ENCODE measurements at places on chromosomes 7 and 10.

- no peak overlapping the region for H3K4me3 ChIP-seq
- no peak for DNase-seq
- H3K36me3 ChIP-seq: peaks cover 75% of the 10 kb centered on the region
- no peaks in the 10 kb centered on the region for H3K27me3 ChIP-seq
- no peak overlapping the region for H3K27ac ChIP-seq
Measured at GRCh38 chr10:42790835-42791234, 8.2 kb downstream of the BMS1 start.

DNA sequence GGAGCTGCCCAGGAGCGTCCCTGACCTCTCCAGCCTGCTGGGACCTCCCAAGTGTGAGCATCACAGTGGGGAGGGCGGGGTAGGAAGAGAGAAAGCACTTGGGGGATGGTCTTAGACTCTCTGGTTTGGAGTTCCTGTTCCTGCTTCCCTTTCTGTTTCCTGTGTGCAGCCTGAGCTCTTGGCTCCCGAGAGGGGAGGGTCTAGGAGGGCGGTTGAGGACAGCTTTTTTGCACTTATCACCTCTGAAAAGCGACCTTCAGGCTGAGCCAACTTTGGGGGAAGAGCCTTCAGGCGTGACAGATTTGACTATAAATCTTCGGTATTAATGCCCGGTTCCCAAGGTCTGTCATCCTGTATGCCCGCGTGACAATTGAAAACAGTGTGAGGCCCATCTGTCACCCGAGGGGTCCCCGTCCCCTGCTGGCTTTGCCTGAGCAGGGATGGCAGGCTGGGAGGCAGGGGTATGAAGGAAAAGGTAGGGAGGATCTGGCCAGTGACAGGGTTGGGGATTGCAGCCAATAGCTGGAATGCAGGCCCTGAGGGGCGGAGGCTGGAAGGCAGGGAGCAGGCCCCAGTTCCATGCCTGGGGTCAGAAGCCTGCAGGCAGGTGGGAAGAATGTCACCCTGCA lies 78.6 kb downstream of the CDH23 start:
- no peaks in the 10 kb centered on the region for H3K36me3 ChIP-seq
- DNase-seq: no peak
- H3K4me1 ChIP-seq: peaks cover 4% of the 10 kb centered on the region
- H3K27me3 ChIP-seq: no peaks in the 10 kb centered on the region
- H3K27ac ChIP-seq: no peak overlapping the region

DNA sequence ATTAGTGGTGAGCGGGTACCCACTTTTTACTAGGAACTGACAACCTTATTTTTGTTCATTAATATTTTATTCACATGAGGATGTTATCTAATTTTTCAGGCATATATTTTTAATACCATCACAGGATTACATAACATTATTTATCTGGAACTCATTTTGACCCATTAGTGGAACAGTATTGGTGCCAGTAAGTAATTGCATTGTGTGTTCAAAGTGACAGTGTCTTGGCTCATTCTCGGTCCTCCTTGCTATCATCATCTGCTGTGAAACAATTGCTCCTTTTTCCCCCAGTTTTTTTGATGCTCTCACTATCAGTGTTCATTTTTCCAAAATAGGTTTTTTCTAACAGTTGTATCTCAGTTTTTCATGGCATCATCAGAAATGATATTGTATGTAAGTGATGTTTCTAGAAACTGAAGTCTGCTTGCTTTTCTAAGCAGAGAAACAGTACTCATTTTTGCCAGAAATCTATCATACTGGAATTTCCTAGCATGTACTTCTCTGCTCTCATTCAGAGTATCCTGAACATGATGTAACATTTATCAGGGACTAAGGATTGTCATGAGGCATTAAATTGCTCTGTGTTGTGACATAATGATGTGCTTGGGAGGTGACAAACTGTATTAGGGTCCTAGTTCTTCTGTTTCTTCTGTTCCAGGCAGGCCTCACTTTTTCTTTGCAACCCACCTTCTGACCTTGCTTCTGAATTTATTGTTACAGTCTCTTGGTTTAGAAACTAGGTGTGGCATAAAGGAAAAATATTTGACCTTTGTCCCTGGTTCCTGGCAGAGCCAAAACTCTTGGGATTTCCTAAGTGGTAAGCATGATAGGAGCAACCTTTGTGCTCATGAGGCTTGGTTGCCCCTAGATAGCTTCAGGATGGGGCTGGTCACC lies 4.2 kb downstream of the NUB1 start:
- no peak for DNase-seq
- no peaks in the 10 kb centered on the region for H3K4me1 ChIP-seq
- no peak overlapping the region for H3K4me3 ChIP-seq
- H3K27ac ChIP-seq: no peak overlapping the region

DNA sequence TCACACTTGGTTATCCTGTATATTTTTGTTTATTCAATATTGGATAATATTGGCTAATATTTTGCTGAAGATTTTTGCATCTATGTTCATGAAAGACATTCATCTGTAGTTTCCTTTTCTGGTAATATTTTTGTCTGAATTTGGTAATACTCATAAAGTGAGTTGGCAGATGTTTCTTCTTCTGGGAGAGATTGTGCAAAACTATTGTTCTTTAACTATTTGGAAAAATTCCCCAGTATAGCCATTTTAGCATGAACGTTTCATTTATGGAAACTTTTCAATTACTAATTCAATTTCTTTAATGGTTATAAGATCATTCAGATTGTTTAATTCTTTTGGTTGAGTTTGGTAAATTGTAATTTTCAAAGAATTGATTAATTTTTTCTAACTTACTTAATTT lies 560.8 kb upstream of the FZD8 start:
- DNase-seq: no peak
- no peak overlapping the region for H3K4me3 ChIP-seq

GRCh38 chr10:28266449-28267224 lies 36.2 kb downstream of the MPP7 start:
- H3K27ac ChIP-seq: no peak overlapping the region
- DNase-seq: no peak
- H3K27me3 ChIP-seq: no peaks in the 10 kb centered on the region
- H3K4me1 ChIP-seq: no peaks in the 10 kb centered on the region
- no peaks in the 10 kb centered on the region for H3K36me3 ChIP-seq

DNA sequence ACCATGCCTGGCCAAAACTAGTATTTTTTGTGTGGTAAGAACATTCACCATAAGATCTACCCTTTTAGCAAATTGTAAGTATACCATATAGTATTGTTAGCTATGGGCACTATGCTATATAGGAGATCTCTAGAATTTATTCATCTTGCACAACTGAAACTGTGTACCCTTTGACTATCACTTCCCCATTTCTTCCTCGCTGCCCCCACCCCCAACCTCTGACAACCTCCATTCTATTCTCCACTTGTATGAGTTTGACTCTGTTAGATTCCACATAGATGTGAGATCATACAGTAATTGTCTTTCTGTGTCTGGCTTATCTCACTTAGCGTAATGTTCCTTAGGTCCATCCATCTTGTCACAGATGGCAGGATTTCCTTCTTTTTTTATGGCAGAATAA lies 3.6 kb downstream of the CASP7 start:
- no peaks in the 10 kb centered on the region for H3K36me3 ChIP-seq
- H3K4me3 ChIP-seq: no peak overlapping the region
- no peak for DNase-seq

GRCh38 chr7:128948976-128949760 lies 11.4 kb downstream of the IRF5 start:
- H3K36me3 ChIP-seq: peaks cover 5% of the 10 kb centered on the region
- no peak overlapping the region for H3K4me3 ChIP-seq
- no peak overlapping the region for H3K27ac ChIP-seq
- H3K4me1 ChIP-seq: 0 out of 2 replicates have a peak, but pooled peaks cover 2% of the 10 kb centered on the region
- H3K27me3 ChIP-seq: no peaks in the 10 kb centered on the region
- DNase-seq: no peak

GRCh38 chr10:124081547-124082140 lies 11.8 kb downstream of the CHST15 start:
- no peaks in the 10 kb centered on the region for H3K4me1 ChIP-seq
- H3K27ac ChIP-seq: no peak overlapping the region
- no peaks in the 10 kb centered on the region for H3K27me3 ChIP-seq
- H3K36me3 ChIP-seq: no peaks in the 10 kb centered on the region

DNA sequence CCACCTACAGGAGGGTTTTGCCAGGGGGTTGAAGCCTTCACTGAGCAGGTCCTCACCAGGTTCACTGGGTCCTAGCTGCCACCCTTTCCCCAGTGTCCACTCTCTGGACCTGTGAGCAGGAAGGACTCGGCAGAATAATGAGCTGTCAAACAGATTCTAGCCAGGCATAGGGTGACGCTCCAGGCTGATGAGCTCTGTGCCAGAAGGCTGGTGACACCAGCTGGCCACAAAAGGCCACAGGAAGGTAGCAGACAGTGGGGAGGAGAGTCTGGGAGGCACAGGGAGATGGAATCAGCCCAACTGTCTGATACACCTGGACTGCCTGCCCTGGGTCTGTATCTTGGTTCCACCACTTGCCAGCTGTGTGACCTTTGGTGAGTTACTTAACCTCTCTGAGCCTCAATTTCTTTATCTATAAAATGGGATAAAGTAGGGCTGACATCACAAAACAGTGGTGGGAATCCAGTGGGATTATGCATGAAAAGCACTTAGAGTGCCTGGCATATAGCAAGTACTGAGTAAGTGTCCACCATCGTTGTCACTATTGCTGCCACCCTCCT lies 26.7 kb upstream of the NDST2 start:
- H3K4me1 ChIP-seq: no peaks in the 10 kb centered on the region
- H3K4me3 ChIP-seq: no peak overlapping the region
- no peak overlapping the region for H3K27ac ChIP-seq
- H3K36me3 ChIP-seq: peaks cover 34% of the 10 kb centered on the region

DNA sequence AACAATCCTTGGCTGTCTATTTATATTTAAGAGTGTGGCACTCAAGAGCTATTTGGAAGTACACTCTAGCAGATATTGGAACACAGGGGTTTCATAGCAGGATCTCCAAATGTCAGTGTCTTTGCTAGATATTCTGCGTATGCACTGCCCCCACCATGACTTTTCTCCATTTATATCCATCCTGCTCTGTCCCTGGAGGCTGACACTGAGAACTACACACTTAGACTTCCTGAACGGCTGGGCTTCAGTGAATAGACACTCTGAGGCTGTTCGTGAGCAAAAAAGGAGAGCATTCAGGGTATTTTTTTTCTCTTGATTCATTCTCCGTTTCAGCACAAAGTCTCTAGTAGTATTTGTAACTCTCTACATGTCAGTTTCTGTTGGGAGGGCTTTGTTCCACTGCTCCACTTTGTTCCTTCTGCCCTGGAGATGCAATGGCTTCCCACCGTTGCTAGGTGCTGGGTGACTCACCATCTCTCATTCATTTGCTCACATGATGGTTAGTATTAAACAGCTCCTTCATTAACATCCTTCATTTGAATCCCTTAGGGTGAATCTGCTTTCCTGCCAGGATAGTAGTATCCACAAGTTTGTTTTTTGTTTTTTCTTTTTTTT lies 155.9 kb upstream of the SLC13A1 start:
- H3K4me3 ChIP-seq: no peak overlapping the region
- no peak overlapping the region for H3K27ac ChIP-seq
- no peaks in the 10 kb centered on the region for H3K4me1 ChIP-seq
- no peak for DNase-seq

DNA sequence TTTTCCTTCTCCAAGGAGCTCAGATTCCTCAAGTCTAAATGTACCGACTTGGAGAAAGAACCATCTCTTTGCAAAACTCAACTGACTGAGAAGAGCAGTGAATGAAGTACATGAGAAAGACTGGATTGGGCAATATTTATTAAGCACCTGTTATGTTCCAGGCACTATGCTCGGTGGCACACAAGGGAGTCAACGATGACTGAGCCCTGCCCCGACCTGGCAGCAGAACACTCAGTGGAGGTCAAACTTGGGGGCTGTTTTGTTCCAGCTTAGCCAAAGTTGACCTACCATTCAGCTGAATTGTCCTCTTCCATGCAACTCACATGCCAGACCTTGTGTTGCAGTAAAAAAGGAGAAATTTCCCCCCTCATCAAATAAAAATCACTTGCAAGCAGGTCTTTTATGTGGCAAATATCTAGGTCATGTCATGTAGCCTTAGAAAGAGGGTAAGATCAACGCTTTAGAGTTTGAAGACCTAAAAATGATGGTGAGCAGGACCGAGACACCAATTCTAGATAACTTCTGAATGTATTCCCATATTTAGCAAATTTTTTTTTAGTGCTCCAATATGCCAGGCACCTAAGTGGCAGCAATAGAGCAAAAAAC lies 14.3 kb upstream of the XPNPEP1 start:
- H3K27ac ChIP-seq: no peak overlapping the region
- H3K4me3 ChIP-seq: no peak overlapping the region
- H3K4me1 ChIP-seq: peaks cover 20% of the 10 kb centered on the region
- no peak for DNase-seq
- H3K36me3 ChIP-seq: no peaks in the 10 kb centered on the region

DNA sequence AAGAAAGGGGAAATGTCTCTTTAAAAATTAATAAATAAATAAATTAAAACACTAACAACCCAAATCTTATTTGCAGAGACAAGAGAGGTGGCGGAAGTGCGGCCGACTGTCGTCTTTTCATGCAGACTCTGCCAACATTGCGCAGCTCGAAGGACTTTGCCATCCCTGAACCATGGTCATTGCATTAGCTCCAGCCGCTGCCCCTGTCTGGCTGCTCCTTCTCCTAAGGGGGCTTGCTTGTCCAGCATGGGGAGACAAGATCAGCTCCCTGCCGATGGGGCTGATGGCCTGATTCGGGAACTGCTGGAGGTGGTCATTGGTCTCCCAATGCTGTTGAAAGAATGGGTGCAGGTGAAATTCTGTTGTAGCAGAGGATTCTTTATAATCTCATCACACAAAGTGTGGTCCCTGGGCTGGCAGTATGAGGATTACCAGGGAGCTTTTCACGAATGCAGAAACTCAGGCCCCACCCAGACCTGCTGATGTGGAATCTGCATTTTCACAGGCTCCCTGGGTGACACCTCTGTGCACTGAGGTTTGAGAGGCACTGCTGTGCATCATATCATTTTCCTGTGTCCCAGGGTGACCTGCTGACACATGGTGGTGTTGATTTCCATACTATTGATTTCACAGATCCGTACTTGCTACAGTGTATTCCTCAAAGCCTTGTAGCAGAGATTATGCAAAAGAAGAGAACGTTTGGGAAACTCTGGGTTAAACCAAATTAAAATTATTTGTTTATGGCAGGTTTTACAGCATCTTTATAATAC lies 172.4 kb upstream of the ZMIZ1 start:
- no peak overlapping the region for H3K4me3 ChIP-seq
- no peaks in the 10 kb centered on the region for H3K36me3 ChIP-seq
- DNase-seq: no peak
- no peak overlapping the region for H3K27ac ChIP-seq
- no peaks in the 10 kb centered on the region for H3K4me1 ChIP-seq

DNA sequence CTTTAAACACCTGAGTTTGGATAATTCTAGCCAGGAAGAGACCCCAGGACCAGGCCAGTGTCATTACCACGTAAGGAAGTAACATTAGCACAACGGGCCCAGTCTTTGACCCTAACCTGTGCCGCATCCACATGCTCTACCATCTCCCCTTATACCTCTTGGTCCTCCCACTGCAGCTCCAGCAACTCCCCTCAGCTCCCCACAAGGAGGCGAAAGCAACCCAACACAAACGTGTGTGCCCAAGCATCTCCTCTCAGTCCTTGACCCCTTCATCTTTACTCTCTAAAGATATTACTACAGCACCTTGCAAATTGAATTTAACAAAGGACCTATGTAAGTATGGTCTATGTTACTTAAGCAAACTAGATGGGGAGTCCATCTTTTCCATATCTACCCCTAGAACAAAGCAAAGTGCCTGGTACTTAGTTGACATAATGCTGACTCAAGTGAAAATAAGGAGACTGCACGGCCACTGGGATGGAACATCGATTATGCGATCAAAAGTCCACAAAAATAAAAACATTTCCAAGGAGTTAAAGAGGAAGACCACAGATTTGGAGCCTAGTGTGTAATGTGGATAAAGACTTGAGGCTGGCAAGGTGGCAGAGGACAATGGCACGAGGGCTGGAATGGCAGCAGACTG lies 147.7 kb downstream of the JAZF1 start:
- DNase-seq: no peak
- H3K27ac ChIP-seq: no peak overlapping the region
- H3K36me3 ChIP-seq: no peaks in the 10 kb centered on the region
- no peaks in the 10 kb centered on the region for H3K27me3 ChIP-seq
- H3K4me1 ChIP-seq: no peaks in the 10 kb centered on the region
